ENCODE measurements at places on chromosomes 13 and 19.

DNA sequence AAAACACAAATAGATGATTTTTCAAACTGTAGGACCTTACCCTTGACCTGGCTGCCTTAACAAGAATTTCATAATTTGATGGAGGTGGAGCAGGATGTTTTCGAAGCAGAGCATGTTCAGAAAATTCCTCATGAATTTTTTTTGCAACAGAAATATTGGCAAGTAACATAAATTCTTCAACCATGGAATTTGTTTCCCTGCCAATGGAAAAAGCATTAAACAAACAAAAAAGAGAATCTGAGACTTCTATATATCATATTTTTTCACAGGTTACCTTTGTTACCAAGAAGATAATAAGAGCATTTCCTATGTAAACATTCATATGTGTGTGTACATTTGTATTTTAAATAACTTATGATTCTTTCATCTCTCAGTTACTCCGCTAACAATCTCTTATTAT, 18.3 kb downstream of the DIS3 start:
- DNase-seq: no peak

GRCh38 chr13:106295971-106296370, 239.5 kb downstream of the EFNB2 start:
- no peak for DNase-seq

DNA sequence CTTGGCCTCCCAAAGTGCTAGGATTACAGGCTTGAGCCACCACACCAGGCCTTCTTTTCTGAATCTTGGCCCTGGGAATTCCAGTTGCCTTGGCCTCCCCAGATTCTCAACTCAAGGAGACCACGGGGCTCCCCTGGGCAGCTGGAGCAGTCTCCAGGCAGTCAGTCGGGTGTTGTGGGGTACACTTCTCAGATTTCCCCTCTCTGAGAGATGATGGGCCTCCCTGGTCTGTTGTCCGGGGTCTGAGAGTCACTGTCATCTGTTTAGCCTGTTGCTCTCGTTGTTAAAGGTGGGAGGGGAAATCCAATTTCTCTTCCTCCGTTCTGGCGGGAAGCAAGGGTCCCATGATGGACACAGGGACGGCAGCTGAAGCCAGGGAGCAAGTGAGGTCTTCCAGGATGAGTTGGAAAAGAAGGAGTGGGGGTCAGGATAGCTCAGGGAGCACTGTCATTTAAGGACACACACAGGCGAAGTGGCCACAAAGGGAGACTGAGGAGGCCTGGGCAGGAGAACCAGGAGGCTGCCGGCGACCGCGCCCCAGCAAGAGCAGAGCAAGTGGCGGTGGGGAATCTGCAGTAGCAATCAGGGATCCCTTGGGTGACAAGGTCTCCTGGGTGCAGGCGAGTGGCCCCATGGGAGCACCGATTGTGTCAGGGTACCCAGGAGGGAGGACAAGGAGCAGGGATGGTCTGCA, 15.7 kb downstream of the WTIP start:
- DNase-seq: no peak

- DNase-seq: peak; percentile 91
Observed at GRCh38 chr19:13150187-13150930, at the start of the genes IER2 and STX10. Gene IER2 (plus strand): TSS chr19:13150411. CDS start chr19:13153187, 2,776 bp downstream. Gene STX10 (minus strand): TSS chr19:13150375. CDS start chr19:13150173, 202 bp downstream.

DNA sequence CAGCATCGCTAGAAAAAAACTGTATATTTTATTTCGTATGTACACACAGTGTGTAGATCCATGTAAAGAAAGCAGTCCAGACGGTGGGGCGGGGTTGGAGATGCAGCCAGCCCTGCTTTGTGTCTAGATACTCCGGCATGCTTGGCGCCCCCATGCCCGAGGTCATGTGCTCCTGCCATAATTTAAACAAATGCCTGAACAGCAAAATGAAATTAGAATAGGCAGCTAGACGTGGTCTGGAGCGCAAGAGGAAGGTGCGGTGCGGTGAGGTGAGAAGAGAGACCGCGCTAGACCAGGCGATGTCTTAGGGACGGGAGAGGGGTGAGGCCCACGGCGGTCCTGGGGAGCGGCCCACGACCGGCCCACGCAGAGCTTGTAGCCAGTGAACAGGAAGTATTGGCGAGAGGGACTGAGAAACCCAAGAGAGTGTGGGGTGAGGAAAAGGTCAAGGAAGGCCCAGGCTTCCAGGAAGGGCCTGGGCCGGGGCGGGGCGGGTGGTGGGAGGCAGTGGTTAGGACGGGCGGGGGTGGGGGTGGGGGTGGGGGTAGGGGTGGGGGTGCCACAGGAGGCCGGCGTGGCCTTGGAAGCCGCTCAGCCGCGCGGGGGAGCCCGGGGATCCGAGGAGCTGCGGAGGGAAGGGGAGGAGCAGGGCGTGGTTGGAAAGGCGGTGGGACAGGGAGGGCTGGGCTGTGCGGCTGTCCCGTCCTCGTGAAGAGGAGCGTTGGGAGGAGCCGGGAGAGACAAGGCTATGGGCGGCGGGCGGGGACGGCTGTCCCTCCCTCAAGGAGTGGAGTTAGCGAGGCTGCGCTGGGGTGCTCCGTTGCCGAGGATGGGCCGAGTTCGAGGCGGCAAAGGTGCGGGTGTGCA, 254.7 kb upstream of the SGCG start:
- DNase-seq: no peak

DNA sequence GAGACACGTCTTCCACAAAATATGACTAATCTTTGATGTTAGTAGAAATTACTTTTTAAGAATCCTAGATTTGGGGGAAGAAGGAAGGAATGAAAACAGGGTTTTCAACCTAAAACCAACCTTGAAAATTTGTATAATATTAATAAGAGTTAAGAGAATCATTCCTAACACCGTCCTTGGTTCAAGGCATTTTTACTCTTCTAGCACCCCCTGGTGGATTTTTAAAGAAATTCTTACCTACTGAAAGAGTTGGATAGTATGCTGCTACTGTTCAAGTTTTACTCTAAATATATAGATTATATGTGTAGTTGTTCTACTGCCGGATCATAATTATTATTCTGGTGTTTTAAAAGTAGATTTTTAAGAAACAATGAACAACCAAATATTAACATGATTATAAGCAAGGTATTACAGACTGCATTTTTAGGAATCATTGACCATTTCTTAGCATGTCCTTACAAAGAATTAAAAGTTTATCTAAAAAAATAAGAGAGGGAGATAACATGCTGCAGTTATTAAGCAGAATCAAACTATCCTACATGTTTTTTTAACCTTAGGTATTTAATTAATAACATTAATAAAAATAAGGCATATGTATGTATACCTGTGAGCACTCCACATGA, 7.4 kb upstream of the SLITRK6 start:
- no peak for DNase-seq

- no peak for DNase-seq
Observed at GRCh38 chr13:101065329-101065728, 351.0 kb downstream of the NALCN start.

- no peak for DNase-seq
Observed at GRCh38 chr13:47680748-47681147, 320.3 kb downstream of the SUCLA2 start.

GRCh38 chr13:22800526-22801401, 380.0 kb upstream of the SGCG start:
- DNase-seq: no peak

- DNase-seq: no peak
Observed at GRCh38 chr13:109366525-109366924, 419.9 kb downstream of the IRS2 start.

DNA sequence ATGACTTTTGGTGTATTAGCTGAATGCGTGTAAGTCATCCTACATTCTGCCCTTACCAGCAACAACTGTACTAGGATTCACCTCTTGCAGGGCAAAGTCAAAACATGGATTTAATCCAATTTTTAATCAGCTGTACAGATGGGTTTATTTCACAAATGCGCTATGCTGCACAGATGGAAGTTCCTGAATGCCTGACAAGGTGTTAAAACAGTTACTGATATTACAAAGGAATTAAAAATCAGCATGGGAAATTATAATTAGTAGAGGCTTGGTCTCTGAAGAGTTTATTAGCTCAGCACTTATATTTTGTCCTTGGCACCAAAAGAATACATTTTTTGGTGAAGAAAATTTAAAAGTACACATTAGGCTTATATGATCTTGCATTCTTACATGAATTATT, 448.9 kb downstream of the PCDH9 start:
- DNase-seq: no peak

- DNase-seq: no peak
Observed at GRCh38 chr13:48526286-48526685, 6.6 kb downstream of the RCBTB2 start.

- no peak for DNase-seq
Observed at GRCh38 chr13:22696433-22696832, 484.3 kb upstream of the SGCG start.

- DNase-seq: no peak
Observed at GRCh38 chr19:49820125-49820524, 2.0 kb downstream of the MED25 start.

DNA sequence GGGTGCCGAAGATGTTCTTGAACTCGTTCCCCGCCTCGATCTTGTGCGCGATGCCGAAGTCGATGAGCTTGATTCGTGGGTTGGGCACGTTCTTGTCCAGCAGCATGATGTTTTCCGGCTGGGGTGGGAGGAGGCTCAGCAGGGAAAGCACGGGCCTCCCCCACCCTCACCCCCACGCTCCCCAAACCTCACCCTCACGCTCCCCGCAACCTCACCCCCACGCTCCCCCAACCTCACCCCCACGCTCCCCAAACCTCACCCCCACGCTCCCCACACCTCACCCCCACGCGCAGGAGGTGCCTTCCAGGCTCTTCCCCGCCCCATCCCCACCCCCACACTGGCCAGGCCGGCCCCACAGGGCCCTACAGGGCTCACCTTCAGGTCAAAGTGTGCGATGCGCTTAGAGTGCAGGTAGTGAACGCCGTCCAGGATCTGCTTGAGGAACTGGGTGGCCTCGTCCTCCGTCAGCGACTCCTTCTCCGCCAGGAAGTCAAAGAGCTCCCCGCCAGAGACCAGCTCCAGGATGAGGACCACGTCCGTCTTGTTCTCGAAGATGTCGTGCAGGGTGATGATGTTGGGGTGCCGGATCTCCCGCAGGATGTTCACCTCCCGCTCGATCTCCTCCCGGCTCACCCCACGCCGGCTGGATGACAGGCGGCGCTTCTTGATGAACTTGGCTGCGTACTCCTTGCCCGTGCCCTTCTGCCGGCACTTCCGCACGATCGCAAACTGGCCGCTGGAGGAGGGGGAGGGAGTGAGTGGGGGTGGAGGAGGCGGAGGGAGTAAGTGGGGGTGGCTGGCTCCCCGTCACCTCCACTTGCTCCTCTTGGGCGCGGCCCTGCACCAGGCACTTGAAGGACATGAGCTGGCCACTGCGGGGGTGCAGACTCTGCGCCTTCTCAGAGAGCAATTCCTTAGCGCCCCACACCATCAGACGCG, 6.4 kb downstream of the DAPK3 start:
- no peak for DNase-seq

DNA sequence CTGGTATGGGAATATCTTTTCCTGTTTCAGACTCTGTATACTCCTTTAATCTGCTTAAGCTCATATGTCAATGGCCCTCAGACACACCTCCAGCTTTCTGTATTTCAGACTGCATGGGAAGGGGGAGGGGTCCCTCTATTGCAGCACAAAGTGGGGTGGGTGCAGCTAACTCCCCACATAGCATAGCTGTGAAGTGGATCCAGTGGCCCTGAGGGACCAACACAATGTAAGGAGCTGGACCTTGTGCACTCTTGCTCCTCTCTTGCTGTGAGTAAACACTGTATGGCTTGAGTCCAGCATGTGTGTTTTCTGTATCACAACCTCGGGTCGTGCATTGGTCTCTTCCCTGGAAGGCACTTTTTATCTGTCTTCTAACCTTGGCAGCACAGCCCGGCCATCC, 669.9 kb downstream of the PCDH9 start:
- no peak for DNase-seq

DNA sequence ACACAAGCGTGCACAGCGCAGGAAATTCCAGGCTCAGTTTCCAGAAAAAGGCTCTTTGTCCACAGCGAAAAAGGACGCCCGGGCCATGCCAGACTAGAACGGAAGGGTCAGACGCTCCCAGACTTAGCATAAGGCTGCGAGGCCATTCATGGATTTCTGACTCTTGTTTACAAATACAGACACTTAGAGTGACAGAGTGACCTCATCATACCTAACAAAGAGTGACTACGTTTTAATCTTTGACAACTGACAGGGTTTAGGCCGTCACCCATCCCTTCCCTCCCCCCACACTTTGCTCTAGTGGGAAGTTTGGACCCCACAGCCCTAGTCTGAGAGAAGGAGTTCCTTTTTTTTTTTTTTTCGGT, 418 bp upstream of the ZNF709 start:
- no peak for DNase-seq

GRCh38 chr19:43662487-43662886, 7.5 kb downstream of the PLAUR start:
- DNase-seq: no peak

GRCh38 chr19:35205733-35206323, 22.7 kb downstream of the FAM187B start:
- DNase-seq: no peak

DNA sequence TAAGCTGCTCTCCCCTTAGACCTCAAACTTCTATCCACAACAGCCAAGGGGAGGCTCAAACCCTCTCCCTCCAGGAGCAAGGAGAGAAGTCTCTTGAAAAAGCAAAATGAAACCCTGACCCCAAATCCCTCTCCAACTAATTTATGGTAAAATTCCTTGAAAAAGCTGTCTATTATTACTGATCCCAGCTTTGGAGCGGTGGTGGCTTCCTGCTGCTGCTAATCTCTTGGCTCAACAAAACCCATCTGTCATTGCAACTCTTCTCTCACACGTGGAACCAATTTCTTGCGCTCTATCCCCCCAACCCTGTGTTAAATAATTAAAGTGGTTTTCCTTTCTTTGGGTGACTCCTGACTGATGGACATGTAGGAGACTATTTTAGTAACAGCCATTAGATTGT, 64.1 kb upstream of the OXGR1 start:
- DNase-seq: no peak

GRCh38 chr13:41268764-41269163, 5.4 kb upstream of the MTRF1 start:
- no peak for DNase-seq

DNA sequence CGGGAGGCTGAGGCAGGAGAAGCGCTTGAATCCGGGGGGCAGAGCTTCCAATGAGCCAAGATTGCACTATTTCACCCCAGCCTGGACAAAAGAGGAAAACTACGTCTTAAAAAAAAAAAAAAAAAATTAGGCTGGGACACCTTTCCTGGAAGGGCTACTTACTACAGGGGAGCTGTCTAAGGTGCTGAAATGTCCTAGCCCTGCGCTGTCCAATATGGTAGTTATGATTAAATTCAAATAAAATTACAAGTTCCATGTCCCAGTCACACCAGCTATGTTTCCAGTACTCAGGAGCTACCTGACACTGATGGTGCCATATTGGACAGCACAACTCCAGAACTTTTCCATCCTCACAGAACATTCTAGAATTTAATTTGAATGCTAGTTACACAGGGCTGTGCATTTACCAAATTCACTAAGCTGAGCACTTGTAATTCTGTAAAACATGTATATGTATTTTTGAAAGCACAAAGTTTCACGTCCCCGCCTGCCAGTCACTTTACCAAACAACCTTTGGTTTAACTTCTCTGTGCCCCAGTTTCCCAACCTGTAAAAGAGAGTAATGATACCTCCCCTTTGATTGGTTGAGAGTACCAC, 9.2 kb upstream of the ZSCAN22 start:
- DNase-seq: no peak

GRCh38 chr19:32265995-32266394, 79.4 kb upstream of the ZNF507 start:
- no peak for DNase-seq
